Activated CD8-positive, alpha-beta memory T cell treated with anti-CD3 and anti-CD28 coated beads, Interleukin-2, amount 10 ng/mL, durations not matched to agents 7 days and 5 days (primary cell): ENCODE measurements at places on chromosomes 3 and 15.

GRCh38 chr15:34809186-34809585 lies 13.8 kb upstream of the ACTC1 start:
- DNase-seq = no peak

- no peak for DNase-seq
Measured at GRCh38 chr3:54600441-54601204, 327.2 kb downstream of the LRTM1 start.

- DNase-seq = no peak
Measured at GRCh38 chr3:192881159-192881786, 36.4 kb downstream of the MB21D2 start.

GRCh38 chr3:155880286-155880685 lies 9.8 kb downstream of the GMPS start:
- no peak for DNase-seq

DNA sequence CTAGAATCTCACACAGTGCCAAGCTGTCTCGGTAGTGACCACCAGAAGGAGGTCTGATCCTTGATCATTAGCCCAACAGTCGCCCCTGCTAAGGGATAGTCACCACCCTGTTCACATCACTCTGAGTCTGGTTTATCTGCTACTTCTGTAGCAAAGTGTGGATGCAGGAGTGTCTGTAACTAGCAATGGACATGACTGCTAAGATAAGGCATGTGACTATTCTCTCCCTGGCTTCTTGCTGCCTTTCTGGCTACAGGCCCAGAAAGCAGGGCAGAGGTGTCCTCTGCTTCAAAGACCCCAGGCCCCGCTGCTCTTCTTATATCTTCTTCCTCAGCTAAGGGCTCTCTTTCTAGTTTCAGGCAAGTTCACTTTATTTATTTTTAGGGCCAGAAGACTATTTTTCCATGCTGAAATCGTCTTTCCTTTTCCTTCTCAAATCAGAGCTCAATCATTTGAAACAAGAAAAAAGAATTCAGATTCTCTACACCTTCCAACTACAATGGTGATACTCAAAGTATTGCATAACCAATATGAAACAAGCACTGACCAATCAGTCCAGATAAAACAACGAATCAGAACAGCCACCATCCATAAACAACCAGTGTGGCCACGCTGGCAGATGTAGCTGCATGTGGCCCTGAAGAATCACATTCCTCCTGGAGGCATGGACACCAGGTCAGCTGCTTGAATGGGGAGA lies 8.0 kb upstream of the KNG1 start:
- no peak for DNase-seq

DNA sequence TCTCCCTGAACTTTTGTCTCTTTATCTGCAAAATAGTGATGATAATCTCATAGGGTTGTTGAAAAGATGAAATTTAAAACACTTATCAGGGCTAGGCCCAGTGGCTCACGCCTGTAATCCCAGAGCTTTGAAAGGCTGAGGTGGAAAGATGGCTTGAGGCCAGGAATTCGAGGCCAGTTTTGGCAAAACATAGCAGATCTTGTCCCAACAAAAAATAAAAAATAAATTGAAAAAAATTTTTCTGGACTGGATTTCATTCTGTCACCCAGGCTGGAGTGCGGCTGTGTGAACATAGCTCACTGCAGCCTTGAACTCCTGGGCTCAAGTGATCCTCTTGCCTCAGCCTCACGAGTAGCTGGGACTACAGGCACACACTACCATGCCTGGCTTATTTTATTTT lies 29.6 kb downstream of the LMLN start:
- no peak for DNase-seq

DNA sequence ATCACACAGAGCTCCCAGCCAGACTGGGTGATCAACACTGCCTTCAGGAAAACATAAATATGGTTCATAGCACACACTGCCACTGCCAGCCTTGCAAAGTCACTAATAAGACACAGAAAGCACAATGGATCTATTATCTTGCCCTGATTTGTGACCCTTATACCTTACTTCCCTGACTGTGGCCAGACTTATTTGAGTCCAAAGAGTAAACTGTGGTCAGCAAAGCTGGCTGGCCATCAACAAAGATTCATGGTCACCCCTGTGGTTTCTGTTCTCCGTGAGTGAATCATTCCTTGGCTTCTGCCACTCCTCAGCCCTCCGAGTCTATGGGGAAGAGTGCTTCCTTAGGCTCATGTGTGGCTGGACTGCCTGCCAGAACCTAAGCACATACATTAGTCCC lies 437.7 kb downstream of the RAP2B start:
- no peak for DNase-seq

GRCh38 chr3:66738625-66739365 lies 238.0 kb upstream of the LRIG1 start:
- no peak for DNase-seq

DNA sequence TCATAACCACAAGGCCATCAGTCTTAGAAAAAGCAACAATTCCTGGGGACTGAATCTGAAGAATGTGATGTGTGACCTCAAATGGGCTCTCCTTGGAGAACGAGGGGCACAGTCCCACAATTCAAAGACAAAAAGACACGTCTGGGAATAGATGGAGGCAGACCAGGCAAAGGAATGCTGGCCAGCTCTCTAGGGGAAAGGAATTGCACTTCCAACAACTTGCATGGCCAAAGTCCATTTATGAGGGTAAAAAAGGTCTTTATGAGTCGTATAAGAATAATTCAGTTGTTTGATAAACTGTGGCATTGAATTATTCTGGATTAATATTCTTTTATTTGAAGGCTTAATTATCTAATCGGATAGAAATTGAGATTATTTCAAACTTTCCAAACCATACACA lies 180.5 kb upstream of the FEZF2 start:
- DNase-seq = no peak

GRCh38 chr3:77606372-77606771 lies 566.5 kb downstream of the ROBO2 start:
- no peak for DNase-seq

DNA sequence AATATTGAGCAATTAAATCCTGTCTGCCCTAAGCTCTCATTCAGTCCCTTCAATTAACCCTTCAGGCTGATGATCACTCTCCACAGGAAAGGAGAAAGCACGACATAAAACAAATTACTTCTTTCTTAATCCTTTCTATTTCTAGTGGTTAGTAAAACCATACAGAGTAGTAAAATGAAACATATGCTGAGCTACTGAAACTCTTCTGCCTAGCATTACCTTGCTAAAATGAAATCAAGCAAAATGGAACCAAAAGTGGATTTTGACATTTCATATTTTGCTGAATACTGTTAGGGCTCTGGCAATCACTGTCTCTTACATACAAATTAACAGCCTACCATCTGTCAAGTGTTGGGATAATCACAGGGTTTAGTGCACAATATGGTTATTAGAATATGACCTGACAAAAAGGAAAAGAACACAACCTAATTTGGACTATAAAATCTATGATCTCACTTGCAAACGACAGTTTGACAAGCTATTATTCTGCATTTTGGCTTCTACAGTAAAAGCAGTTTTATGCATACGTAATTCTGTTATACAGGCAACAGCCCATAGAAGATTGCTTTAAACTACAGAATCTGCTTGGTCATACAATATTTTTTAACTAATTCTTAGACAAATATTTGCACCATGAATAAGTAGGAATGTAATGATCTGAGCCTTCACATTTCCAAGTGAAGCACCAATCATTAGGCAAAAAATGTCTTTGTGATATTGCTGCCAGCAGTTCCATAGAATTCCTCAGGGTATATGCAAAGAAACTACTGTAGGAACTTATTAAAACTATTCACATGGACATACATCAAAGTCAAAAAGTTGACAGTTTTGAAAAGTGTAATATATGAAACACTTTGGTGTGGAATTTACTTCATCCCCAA lies 105.0 kb downstream of the FHIT start:
- DNase-seq = no peak

GRCh38 chr15:58631319-58631718 lies 118.2 kb downstream of the ADAM10 start:
- no peak for DNase-seq

DNA sequence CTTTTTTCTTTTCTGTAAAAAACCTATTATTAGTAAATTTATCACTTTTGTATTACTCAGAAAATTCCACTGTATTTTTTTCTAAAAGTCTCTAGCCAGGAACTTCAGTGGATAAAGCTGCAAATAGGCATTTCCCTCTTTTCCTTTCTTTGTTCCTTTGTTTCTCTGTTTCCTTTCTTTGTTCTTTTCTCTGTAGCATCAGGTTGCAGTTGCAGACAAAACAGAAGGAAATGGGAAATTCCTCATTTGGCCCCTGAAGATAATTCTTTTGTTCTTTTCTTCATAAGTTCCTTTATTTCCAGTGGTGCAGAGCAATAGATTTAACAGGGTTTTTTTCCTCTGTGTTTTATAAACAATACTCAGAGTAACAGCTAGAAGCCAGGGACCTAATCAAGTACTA lies 416.5 kb downstream of the TBL1XR1 start:
- DNase-seq = no peak

DNA sequence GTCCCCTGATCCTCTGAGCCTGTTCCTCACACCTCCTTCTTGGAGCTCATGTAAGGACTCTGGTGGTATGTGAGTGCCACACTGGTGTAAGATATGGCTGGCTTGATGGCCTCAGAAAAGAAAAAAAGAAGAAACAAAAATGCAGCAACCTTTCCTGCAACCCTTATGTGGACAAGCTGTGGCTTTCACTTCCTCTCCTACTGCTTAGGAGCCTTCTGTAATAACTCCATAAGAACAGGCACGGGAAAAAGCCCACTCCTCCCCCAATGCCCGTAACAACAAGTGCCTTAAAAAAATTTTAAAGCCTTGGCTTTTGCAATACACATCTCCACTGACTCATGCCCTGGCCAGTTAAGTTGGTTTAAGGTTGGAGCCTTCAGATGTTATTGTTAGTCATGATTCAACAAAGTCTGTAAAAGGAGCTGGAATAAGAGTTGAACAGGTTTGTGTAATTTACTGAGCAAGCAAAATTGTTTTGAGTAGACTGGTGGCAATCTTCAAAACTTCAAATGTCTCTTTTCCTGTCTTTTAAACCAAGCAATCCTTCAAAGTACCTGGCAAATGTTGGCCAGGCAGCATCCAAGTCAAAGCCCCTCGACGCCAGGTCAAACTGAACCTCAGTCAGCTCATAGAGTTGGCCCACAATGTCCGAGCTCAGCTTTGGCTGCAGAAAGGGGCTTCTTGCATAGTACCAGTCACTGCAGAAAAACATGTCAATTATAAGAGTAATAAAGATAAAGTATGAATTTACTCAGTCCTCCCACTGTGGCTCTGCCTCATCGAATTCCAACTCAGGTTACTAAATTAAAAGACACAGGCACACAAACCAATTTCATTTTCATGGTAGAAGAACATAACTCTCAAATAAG lies 22.9 kb downstream of the FYCO1 start:
- DNase-seq = no peak

GRCh38 chr3:171862993-171863521 lies 19.9 kb downstream of the TMEM212 start:
- DNase-seq = no peak

GRCh38 chr15:88274553-88275460 lies 18.3 kb upstream of the NTRK3 start:
- peak; percentile 66 for DNase-seq

DNA sequence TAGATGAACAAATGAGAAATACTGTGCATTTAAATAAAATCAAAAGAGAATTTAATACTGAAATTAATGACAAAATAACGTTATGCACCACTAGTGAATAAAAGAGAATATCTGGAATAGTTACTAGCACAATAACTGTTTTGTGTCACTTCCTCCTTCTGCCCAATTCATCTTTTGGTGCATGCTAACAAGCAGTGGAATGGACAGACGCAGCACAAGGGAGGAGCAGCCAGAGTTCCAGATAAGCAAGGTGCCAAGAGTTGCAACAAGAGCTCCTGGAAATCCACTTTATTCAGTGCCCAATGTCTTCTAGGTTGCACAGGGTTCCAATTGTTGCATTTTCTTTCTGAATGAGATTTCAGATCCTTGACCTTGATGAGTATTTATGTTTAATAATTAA lies 66.5 kb upstream of the PLXND1 start:
- no peak for DNase-seq

- no peak for DNase-seq
Measured at GRCh38 chr3:52134761-52135160, 19.5 kb downstream of the POC1A start.

DNA sequence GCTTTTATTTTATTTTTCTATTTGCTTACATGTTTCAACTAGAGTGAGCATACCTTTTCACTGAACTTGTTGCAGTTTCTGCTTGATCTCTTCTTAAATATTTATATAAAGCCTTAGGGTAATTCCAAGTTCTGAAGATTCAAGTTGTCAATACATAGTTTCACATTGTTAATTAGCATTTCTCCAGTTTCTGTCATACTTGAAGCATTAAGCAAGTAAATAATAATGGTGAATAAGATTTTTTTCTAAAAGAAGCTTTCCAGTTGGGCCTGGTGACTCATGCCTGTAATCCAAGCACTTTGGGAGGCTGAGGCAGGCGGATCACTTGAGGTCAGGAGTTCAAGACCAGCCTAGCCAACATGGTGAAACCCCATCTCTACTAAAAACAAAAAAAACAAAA lies 53.9 kb downstream of the CALML4 start:
- no peak for DNase-seq

DNA sequence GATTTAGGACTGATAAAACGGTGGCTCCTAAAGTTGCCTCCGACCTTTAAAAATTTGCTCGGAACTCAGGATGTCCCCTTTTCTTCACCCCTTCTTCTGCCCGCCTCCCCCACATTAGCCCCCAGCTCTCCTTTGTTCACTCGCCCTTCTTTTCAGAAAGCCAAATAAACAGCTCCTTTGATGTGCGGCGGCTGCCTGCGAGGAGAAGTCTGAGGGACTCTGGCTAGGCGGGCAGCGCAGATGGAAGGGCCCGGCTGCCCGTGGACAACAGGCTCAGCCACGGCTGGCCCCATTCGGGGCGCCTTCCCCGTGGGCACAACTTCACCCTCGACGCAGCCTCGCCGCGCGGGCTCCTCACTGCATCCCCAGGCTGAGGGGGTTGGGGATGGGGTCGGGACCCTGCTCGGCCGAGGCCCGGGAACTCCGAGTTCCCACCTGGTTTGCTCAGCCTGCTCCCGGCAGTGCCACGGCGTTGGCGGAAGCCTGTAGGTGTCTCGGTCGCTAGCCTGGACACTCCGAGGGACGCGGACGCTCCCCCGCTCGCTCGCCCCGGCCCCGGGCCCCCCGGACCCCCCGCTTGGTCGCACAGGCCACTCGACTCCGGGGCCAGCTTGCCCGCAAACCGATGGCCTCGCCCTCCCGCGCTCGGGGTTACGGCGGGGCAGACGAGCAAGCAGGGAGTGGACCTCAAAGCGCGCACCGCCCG lies 897 bp upstream of the TLE3 start:
- DNase-seq = peak; percentile 54

DNA sequence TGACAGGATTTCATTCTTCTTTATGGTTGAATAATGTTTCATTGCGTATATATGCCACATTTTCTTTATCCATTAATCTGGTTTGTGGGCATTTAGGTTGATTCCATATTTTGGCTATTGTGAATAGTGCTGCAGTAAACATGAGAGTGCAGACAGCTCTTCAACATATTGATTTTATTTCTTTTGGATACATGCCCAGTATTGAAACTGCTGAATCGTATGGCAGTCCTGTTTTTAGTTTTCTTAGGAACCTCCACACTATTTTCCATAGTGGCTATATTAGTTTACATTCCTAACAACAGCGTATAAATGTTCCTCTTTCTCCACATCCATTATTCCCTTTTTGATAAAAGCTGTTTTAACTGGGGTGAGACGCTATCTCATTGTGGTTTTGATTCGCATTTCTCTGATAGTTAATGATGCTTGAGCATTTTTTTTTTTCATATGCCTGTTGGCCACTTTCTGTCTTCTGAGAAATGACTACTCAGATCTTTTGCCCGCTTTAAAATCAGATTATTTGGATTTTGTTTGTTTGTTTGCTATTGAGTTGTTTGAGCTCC lies 21.7 kb downstream of the AQP9 start:
- DNase-seq = no peak
